ENCODE measurements at places on chromosomes 12 and 14.

- DNase-seq = no peak
Observed at GRCh38 chr12:27344246-27344645, 11.6 kb downstream of the BMAL2 start.

- DNase-seq = no peak
Observed at GRCh38 chr14:44639781-44640385, 132.8 kb upstream of the FSCB start.

DNA sequence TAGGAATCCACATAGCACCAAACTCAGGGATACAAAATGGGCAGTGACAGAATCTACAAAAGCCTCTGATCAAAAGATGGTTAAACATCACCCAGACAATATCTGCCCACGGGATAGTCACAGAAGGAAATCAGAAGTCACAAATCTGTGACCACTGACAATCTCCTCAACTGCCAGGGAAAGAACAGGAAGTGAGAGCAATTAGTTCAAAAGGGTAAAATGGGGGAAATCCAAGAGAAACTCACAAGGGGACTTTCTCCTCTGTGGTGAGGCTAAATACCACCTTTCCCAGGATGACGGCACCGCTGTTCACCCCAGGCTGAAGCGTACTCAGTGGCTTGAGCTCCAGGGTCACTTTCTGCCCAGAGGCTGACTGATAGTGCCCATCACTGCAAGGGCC is 10.7 kb downstream of the TTC5 start:
- no peak for DNase-seq

GRCh38 chr12:45655743-45656142 is 73.8 kb upstream of the ARID2 start:
- DNase-seq = no peak

GRCh38 chr12:65615118-65615517 is 209.2 kb upstream of the HMGA2 start:
- DNase-seq = no peak

DNA sequence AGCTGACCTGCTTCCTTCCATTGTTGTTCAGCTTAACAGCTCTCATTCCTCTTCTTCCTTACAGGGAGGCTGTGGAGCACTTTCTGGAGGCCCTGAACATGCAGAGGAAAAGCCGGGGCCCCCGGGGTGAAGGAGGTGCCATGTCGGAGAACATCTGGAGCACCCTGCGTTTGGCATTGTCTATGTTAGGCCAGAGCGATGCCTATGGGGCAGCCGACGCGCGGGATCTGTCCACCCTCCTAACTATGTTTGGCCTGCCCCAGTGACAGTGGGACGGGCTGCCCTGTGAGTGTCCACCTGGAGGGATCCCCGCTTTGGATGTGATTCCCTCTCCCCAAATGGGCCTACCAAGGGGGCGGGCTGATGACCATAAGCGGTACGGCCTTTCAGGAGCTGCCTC is 20.5 kb downstream of the PEX5 start:
- no peak for DNase-seq

DNA sequence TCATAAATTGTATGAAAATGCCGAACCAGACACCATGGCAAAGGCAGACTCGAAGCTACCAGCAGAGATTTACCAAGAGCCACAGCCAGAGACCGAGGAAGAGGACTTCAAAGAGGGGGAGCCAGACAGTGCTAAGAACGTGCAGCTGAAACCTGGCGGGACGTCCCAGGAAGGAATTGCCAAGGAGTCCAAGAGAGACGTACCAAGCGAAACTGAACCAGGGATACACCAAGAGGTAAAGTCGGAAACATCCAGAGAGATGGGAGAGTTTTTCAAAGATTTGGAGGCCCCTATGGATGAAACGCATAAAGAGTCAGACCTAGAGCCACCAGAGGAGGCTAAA is 294 bp downstream of the SAMD15 start:
- no peak for DNase-seq

GRCh38 chr14:103382376-103382775 is 2.8 kb upstream of the MARK3 start:
- DNase-seq = no peak

GRCh38 chr12:72286526-72286925 is 14.4 kb downstream of the TRHDE start:
- no peak for DNase-seq

Data from CD4-positive, alpha-beta T cell treated with Interleukin-2 at 100 ng/mL for 4 hours (primary cell).